ENCODE measurements at places on chromosomes 12 and 14.
A peak's percentile ranks its signal among the peaks of the same experiment; 100 is the strongest.

GRCh38 chr14:24875203-24875838 is 174.6 kb downstream of the STXBP6 start:
- no peak for DNase-seq

DNA sequence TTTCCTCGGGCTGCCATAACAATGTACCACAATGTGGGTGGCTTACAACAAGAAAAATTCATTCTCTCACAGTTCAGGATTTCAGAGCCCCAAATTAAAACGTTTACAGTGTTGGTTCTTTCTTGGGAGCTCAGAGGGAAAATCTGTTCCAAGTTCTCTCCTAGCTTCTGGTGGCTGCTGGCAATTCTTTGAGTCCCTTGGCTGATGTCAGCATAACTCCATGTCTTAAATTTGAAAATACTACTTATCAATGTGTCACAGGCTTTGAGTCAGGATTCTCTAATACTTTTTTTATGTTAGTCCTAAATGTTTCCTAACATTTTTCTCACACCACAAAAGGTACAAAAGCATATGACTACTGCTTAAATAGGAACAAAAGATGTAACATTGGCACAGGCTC is 198.4 kb upstream of the ATXN7L3B start:
- DNase-seq: no peak

- DNase-seq: no peak
These were observed 710.1 kb upstream of the STXBP6 start for GRCh38 chr14:25759920-25760655.

- no peak for DNase-seq
These were observed 865.7 kb downstream of the SLC6A15 start for GRCh38 chr12:84046859-84047258.

- DNase-seq: peak; percentile 88
These were observed 114.7 kb downstream of the SLC8A3 start for GRCh38 chr14:70073924-70074566.

DNA sequence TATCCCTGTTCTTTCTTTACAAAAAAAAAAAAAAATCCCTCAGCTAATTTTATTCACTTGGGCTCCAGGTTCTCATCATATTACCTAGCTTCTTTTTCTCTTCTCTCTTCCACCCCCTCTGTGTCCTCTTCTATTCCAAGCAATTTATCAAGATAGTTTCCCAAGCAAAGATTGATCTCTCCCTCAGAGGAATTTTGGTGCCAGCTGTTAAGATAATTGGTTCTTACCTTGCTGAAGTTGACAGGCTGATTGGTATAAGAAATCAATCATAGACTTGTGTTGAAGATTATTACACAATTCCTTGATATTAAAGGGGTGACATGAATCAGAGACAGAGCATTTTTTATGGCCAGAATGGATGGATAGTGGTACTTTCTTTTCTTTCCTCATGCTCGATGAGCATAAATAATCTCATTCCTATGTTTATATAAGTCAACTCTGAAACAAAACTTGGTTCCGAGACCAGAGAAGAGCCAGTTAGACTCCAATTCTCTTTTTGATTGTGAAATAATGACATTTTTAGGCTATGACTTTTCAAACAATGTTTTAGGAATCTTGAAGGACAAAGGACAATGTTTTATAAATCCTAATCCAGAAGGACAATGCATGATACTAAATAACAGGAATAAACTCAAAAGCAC is 264.1 kb upstream of the PRKD1 start:
- DNase-seq: no peak

DNA sequence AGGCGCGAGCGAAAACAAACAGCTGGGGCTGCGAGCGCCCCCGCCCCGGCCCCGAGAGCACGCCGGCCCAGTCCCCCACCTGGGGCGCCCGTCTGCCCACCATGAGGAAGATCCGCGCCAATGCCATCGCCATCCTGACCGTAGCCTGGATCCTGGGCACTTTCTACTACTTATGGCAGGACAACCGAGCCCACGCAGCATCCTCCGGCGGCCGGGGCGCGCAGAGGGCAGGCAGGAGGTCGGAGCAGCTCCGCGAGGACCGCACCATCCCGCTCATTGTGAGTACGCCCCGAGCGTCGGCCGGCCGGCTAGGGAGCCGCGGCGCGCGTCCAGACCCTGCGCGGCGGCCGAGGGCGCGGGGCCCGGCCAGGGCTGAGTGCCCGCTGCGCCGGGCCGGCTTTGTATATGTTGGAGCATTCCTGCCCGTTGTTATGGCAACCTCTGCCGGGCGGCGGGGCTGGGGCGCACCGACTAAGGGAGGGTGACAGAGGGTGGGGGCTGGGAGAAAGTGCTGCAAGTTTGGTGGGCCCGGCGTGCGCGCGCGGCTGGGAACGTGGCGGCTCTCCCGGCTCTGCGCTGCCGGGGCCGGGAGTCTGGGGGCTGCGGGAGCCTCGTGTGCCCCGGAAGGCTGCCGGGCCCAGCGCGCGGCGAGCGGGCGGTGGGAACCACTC is 367 bp downstream of the GALNT16 start:
- DNase-seq: peak; percentile 29

- DNase-seq: no peak
These were observed 4.1 kb downstream of the TEP1 start for GRCh38 chr14:20409226-20409625.

GRCh38 chr12:126347421-126347820 is 1282.2 kb downstream of the AACS start:
- no peak for DNase-seq

- DNase-seq: no peak
These were observed 954.9 kb downstream of the DIO2 start for GRCh38 chr14:79256380-79256779.
